ENCODE measurements at places on chromosomes 2 and 18.

GRCh38 chr2:33498291-33498956 lies 22.0 kb downstream of the RASGRP3 start:
- no peak for DNase-seq

GRCh38 chr2:42446503-42447271 lies 47.1 kb downstream of the KCNG3 start:
- no peak for DNase-seq

GRCh38 chr2:148483665-148484064 lies 160.9 kb upstream of the EPC2 start:
- DNase-seq, result no peak

- DNase-seq, result no peak
Observed at GRCh38 chr2:71451705-71452104, 1.7 kb upstream of the DYSF start.

GRCh38 chr2:150140777-150141176 lies 346.7 kb downstream of the RND3 start:
- DNase-seq, result no peak

DNA sequence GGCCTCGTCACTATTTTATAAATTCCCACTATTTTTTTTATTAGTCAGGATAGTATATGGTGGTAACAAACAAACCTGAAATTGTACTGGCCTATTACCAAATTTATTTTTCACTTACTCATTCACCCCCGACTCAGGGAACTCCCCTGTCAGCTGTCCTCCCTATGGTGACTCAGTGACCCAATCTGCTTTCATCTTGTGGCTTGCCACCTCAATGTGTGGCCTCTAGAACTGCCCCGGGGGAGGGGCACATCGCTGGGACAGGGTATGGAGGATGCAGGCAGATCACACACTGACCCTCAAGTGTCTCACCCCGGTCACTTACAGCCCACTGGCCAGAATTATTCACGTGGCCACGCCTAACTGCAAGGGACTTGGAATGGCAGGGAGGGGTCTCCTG lies 71.6 kb downstream of the ACTR2 start:
- DNase-seq, result no peak

- no peak for DNase-seq
Observed at GRCh38 chr2:213017404-213017803, 134.0 kb downstream of the IKZF2 start.

DNA sequence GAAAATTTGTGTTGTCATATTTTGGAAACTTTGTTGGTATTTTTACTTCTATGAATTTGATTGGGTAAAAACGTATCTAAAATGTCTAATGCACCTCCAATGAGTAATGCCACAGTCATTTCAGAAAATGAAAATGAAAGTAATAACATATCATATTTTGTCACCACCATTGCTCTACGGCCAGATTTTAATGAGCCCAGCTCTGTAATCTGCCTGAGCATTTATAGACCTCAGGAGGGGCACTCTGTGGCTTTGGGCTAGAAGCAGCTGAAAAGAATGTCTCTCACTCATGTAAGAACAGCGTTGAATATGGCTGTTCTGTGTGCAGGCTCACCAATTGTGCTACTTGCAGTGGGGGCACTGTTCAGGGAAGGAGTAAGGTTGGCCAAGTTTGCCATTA lies 32.7 kb upstream of the ABCA12 start:
- DNase-seq, result no peak

- DNase-seq, result no peak
Observed at GRCh38 chr2:95361216-95361980, 41.1 kb upstream of the FAHD2A start.

GRCh38 chr2:86138736-86139625 lies 32.9 kb downstream of the PTCD3 start:
- no peak for DNase-seq

DNA sequence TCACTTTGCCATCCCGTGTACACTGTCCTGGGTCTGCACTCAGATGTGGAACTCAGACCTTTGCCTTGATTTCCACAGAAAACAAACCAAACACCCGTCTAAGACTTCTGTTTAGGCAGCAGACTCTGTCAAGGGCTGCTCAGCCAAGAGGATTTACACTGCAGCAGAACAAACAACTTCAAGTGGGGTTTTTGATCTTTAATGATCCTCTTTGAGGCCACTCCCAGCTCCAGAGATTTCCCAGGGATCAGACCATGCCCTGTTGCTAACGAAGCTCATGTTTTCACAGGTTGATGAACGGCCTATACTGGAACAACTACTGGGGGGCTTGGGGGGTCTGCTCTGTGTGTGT lies 52.5 kb upstream of the LGALSL start:
- DNase-seq, result no peak
